Activated naive CD4-positive, alpha-beta T cell (primary cell): ENCODE measurements at places on chromosomes 7 and 10.

GRCh38 chr7:32256376-32256775 lies 186.2 kb upstream of the PDE1C start:
- no peak for DNase-seq

DNA sequence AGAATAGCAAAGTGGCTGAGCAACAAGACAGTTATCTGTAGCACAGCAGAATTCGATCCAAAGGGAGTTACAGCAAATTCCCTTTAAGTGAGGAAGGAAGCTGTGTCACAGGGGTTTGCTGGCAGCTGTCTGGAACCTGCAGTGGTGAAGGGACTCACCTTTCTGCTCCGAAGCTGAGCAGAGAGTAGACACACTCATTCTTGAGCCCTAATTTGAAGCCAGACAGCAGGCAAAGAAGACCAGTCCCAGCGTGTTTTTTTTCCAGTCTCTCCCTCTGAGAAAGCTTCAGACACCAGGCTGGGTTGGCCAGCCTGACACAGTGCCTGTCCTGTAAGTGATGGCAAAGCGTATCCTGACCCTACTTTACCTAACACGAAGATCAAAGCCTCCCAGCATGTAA lies 210.7 kb downstream of the TRIL start:
- DNase-seq = no peak

DNA sequence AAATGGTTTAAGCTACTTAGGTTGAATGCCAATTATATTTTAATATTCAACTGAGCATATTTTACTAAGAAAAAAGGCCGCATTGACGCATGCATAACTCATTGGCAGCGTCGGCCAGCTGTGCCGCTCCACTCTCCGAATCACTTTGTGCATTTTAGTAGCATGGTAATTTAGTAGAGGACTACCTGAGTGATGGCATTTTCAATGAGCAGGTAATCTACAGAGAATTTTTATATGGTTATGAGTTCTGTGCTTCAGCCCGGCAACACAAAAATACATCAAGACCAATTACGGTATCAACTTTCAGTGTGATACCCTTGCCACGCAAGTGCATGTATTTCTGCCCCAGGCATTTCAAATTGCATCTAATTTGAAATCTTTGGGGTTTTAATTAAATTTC lies 247.2 kb downstream of the EBF3 start:
- DNase-seq = no peak

GRCh38 chr10:8586504-8586903 lies 532.0 kb downstream of the GATA3 start:
- DNase-seq = no peak

- DNase-seq = no peak
Observed at GRCh38 chr7:69764147-69764546, 165.9 kb downstream of the AUTS2 start.

GRCh38 chr7:132394283-132395198 lies 181.7 kb downstream of the PLXNA4 start:
- no peak for DNase-seq

DNA sequence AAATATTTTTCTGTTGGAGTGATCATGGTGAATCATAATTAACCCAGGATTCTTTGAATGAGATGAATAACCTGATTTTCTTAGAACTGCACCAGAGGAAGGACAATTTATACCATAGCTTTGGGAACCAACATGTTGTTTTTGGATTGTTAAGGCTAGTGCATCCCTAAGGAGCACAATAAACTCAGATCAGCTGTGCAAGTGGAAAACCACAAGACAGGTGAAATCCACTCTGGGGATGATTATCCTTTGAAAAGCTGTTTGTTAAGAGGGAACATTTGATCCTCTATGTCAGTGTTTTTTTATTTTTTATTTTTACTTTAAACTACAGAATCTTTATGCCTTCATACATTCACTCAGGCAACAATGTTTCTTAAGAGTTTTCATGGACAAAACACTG lies 232.1 kb upstream of the PCLO start:
- no peak for DNase-seq

- no peak for DNase-seq
Observed at GRCh38 chr7:2805213-2805944, 38.7 kb downstream of the GNA12 start.

GRCh38 chr7:122369756-122370155 lies 65.2 kb upstream of the FEZF1 start:
- no peak for DNase-seq

- DNase-seq = no peak
Observed at GRCh38 chr10:29141761-29142160, 147.1 kb upstream of the LYZL1 start.

GRCh38 chr10:71077796-71078453 lies 134.4 kb upstream of the UNC5B start:
- DNase-seq = no peak

- no peak for DNase-seq
Observed at GRCh38 chr7:48114115-48114514, 25.1 kb downstream of the UPP1 start.

GRCh38 chr10:110498982-110499795 lies 1.5 kb downstream of the DUSP5 start:
- no peak for DNase-seq

GRCh38 chr10:33363106-33363505 lies 28.6 kb upstream of the NRP1 start:
- no peak for DNase-seq

- no peak for DNase-seq
Observed at GRCh38 chr7:2037301-2037807, 195.4 kb downstream of the MAD1L1 start.

DNA sequence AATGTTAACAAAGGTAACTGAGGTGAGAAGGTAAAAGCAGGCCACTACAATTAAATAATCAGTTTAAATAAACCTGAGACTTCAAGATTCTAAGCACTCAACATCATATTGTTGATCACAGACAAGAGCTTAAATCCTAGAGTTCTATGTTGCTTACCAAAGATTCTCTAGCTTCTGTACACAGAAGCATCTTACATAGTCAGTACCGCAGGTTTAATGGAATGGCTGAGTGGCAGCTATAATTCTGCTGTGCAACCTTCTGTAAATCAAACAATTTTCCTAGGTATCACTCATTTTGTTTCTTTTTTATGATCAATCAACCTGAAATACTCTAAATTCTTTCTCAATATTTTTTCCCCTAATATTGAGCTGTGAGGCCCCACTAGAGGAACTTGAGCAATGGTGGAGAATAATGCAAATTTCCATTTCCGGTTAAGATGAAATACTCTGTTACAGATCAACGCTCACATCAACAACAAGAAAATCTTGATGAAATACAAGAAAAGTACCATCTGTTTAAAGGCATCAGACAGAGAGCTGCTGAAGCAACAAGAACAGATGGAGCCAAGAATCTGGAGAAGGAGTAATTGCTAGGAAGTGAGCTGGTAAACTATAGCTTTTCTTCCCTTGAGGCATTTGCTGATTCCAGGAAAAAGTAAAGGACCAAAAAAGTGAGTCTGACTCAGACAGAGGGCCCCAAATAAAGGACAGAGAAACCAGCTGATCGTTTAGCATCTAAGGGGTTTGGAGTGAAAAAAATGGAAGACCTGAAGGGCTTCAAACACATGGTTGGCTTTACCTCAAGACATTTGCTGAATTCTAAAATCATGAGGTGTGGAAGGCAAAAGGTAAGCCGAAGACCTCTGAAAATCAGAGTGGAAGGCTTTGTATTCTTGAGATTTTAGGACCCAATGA lies 22.6 kb downstream of the PNPLA8 start:
- DNase-seq = no peak

DNA sequence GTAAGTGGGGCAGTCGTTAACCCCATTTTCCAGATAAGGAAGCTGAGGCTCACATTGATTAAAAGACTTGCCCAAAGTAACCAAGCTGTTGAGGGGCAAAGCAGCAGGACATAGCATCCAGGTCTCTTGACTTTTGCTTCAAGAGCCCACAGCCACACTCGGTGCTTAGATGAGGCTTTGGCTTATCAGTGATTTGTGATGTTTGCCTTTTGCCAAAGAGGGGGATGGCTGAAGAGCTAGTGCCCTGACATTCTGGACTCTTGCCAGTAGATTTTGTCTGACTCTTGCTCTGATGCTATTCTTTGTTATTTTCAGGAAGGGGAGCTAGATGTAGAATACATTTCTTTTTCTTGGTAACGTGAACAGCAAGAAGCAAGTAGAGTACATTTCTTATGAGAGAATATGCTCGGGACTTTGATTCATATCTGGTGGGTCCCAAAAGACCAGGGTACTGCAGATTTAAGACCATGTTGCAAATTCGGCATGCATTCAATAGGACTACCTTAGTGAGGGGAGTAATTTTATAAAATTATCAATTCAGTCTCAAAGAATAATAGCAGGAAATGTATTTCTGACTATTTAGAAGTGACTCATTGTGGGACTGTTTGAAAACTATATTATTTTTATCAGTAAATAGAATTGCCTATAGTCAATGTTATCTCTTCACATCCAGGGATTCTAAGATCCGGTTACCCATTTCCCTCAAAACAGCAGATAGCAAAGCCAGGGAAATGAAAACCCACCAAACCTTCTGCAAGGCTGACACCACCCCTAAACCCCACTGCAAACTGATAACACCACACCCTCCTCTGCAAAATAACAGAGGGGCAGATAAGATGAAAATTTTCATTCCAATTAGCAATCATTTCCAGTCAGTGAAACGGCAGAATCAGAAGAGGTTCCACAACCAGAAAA lies 180.0 kb upstream of the BMPER start:
- no peak for DNase-seq

DNA sequence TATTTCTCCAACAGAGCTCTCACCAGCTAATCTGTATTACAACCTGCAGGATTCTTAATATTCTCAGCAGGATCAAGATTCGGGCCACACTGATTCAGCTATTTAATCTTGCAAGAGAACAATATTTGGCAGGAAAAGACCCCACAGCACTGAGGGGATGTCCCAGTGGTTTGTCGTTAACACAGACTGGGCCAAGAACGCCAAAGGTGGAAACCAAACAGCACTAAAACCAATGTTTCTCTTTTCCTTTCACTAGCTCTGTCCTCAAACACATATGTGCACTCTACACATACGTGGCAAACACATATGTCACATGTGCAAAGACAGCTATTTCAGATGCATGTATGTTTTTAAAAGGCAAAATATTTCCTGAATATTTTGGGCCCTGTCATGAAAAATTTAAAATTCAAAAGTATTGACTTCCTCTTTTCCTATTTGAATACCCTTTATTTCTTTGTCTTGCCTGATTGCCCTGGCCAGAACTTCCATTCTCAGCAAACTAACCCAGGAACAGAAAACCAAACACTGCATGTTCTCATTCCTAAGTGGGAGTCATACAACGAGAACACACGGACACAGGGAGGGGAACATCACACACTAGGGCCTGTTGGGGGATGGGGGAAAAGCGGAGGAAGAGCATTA lies 51.7 kb upstream of the NEBL start:
- no peak for DNase-seq

DNA sequence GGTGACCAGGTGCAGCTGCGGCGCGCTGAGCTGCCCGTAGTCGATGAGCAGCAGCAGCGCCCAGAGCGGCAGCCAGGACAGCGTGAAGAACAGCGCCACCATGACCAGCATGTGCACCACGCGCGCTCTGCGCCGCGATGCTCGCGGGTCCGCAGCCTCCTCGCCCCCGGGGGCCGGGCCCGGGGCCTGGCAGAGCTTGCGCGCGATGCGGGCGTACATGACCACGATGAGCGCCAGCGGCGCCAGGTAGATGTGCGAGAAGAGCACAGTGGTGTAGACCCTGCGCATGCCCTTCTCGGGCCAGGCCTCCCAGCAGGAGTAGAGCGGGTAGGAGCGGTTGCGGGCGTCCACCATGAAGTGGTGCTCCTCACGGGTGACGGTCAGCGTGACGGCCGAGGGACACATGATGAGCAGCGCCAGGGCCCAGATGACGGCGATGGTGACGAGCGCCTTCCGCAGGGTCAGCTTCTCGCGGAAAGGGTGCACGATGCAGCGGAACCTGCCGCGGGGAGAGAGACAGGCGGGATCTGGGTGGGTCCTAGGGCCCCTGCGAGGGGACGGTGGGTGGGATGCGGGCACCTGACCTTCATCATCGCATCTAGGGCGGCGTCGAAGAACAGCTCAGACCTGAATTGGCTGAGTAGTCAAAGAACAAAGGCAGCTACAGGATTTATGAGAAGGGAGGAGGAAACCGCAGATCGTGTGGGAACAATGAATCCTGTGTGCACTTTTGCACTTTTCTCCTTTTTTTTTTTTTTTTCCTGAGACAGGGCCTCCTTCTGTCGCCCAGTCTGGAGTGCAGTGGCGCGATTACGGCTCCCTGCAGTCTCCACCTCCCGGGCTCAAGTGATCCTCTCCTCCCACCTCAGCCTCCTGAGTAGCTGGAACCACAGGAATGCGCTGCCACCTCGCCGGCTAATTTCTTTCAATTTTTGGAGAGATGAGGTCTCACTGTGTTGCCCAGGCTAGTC lies 22.4 kb upstream of the PPA1 start:
- no peak for DNase-seq

DNA sequence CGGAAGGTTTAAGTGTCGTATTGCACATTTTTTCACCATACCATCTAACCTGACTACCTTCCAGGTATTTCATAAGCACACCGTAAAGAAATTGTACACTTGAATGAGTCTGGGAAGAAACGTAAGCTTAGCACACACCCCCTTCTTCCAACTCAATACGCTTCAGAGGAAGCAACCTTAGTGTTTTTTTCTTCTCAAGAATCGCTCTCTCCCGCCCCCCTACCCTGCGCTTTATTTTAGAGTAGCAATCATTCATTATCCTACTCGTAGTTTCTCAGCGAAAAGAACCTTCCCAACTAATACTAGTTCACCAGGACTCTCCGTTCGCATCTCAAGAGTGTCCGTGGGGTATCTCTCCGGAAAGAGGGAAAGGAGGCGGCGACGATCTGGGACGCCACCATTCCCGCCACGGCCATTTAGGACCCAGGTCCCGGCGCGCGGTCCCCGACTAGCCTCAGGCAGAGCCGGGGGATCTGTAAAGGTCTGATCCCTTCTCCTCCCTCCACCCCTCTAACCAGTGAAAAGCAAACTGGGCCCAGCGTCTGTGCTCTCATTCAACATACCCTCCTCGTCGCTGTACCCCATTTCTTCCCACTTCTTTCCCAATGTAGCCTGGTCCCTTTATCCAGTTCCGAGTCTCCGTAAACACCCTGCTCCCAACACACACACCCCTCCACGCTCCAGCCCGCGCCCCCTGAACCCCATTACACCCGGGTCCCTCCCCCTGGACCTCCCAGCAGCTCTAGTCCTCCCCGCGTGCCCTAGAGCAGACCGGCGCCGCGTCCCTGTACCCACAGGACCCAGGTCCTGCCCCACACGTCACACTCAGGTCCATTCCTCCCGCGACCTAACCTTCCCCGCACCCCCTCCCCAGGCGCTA lies 16.0 kb downstream of the MYOZ1 start:
- no peak for DNase-seq

GRCh38 chr7:77444123-77444522 lies 28.0 kb upstream of the GSAP start:
- no peak for DNase-seq

GRCh38 chr10:22619101-22619500 lies 95.3 kb downstream of the PIP4K2A start:
- no peak for DNase-seq
